ENCODE measurements at places on chromosomes 4 and X. TPM values are rescaled to one million over a fixed set of nuclear protein-coding genes. Genes with fewer than 3 reads are reported as not detected.

TCEAL6 gene
- total RNA-seq: not detected

BST1 gene
- not detected for total RNA-seq

NEIL3 gene
- total RNA-seq: 21.1 TPM

SOWAHB gene
- total RNA-seq: 0.04 TPM

CT47B1 gene
- total RNA-seq: not detected

F11 gene
- not detected for total RNA-seq

GC gene
- not detected for total RNA-seq

KDR gene
- total RNA-seq: not detected

All from H4 (cell line).